GM13976 (cell line): ENCODE measurements at places on chromosomes 16 and 17.

DNA sequence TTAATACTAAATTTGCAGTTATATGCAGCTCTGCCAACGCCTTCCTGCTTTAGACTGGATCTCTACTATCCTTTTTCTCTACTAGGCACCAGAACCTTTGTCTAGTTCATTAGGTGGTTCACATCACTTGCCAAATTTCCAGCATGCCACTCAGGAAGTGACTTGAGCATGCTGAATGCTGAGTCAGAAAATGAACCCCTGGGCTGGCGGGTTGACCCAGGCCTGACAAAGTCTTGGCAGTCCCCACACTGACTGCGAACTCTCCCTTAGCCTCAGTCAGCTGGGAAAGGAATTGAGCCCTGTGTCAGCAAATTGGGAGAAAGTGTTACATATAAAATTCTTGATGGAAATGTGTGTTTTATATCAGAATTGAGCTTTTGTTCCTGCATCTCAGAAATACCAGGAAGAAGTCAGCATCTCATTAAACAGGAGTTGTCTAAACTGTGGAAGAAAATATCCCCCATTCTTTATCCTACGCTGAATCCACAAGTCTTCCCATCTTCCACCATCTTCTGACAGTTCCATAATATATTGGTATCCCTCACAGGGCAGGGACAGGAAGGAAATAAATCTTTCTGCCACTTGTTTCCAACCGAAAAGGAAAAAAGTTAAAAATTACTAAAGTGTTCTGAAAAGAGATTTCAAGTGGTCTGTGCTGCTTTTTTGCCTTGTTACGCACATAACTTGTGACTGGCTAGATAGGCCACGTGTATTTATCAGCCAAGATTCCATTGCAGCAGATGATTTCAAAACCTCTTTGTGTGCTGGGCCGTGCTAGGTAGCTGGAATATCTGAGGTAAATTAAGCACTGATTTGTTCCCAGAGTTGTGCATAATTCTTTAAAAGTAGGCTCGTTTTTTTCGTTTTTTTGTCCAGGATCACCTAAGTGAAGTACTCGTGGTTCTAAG is 16.7 kb upstream of the SLC12A3 start:
- DNase-seq = no peak

DNA sequence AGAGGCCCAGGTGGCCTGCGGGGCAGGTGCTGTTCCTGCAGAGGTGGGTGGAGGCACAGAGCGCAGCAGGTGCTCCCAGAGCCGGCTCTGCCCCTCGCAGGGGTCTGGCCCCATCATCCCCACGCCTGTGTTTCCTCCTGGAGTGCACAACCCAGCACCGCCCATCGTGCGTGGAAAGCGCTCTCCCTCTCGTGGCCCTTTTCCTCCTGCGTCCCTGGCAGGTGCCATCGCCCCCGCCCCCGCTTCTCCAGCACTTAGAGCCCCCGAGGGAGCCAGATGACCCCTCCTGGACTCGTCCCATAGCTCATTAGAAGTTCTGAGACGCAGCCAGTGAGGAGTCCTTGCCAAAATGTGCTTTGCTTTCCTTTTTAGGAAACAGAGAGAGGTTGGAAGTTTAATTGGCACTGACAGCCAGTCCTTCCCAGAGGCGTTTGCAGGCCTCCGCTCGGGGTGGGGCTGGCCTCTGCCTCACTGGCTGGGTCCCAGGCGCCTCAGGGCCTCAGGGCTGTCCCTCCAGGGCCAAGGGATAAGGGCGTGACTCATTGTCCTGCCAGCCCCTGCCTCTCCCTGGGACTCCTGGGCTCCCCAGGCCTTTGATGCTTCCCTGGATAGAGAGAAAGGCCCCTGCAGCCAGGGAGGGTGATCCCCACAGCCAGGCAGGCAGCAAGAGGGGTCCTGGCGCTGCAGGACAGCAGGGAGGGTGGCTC is 32.2 kb upstream of the CHMP6 start:
- no peak for DNase-seq

GRCh38 chr17:416293-417206 is 63.9 kb upstream of the RPH3AL start:
- peak; percentile 50 for DNase-seq

DNA sequence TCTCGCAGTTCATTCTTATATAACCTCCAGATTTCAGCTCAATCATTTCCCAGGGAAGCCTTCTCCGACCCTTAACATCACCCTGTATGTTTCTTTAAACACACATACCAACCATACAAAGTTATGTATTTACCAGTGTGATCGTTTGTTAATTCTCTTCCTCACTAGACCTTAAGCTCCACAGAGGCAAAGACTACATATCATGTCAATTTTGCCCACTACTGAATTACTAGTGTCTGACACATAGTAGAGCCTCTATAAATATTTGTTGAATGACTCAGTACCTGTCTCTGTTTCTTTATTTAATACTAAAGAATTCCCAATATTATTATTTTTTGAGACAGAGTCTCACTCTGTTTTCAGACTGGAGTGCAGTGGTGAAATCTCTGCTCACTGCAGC is 137.2 kb downstream of the SHISA9 start:
- DNase-seq = no peak

- no peak for DNase-seq
Measured at GRCh38 chr16:50316102-50316847, 49.9 kb downstream of the ADCY7 start.
